RPMI7951 (cell line): ENCODE measurements at places on chromosomes 6 and 20. TPM values are rescaled to one million over a fixed set of nuclear protein-coding genes. Genes with fewer than 3 reads are reported as not detected.

The PXDC1 gene
- 24.9 and 30.3 TPM in 2 replicates for total RNA-seq

The LY6G6F gene
- total RNA-seq = not detected in 2 replicates

The MATN4 gene
- 0.10 TPM in 1 of 2 replicates, not detected in the other for total RNA-seq

The HUS1B gene
- total RNA-seq = 0.36 and 0.98 TPM in 2 replicates

The HIVEP1 gene
- total RNA-seq = 7.8 and 17.9 TPM in 2 replicates

The C6orf136 gene
- 7.1 and 7.4 TPM in 2 replicates for total RNA-seq

The LST1 gene
- not detected in 2 replicates for total RNA-seq

The MCCD1 gene
- total RNA-seq = not detected in 2 replicates

The PRDM13 gene
- total RNA-seq = under 0.01 TPM in 1 of 2 replicates, not detected in the other

The BANF2 gene
- total RNA-seq = not detected in 2 replicates

The VSTM2L gene
- 0.48 and 3.2 TPM in 2 replicates for total RNA-seq

The SLC52A3 gene
- not detected in 2 replicates for total RNA-seq

The PSMG4 gene
- 26.8 and 35.2 TPM in 2 replicates for total RNA-seq

The C2 gene
- total RNA-seq = not detected in 2 replicates

The SPATS1 gene
- total RNA-seq = not detected in 2 replicates

The ZBTB22 gene
- 10.7 TPM in 2 replicates for total RNA-seq

The PRL gene
- not detected in 2 replicates for total RNA-seq

The GPLD1 gene
- not detected in 2 replicates for total RNA-seq

The FAM83B gene
- total RNA-seq = not detected in 2 replicates

The RAET1L gene
- total RNA-seq = not detected in 2 replicates

The PKIB gene
- total RNA-seq = 0.72 TPM in 1 of 2 replicates, not detected in the other

The CST4 gene
- not detected in 2 replicates for total RNA-seq

The ADGRF4 gene
- under 0.01 TPM in 1 of 2 replicates, not detected in the other for total RNA-seq

The TNFRSF6B gene
- 0.36 and 1.1 TPM in 2 replicates for total RNA-seq

The MEI4 gene
- total RNA-seq = not detected in 2 replicates

The PHACTR1 gene
- total RNA-seq = 1.9 and 5.9 TPM in 2 replicates

The DLL1 gene
- total RNA-seq = 2.4 and 2.7 TPM in 2 replicates

The SLC17A2 gene
- not detected in 2 replicates for total RNA-seq

The NHLRC1 gene
- total RNA-seq = 2.1 and 2.2 TPM in 2 replicates

The SNAI1 gene
- total RNA-seq = 1.4 and 1.7 TPM in 2 replicates

The SLC13A3 gene
- 1.7 and 4.1 TPM in 2 replicates for total RNA-seq
